ENCODE measurements at places on chromosomes 2 and 18. TPM values are rescaled to one million over a fixed set of nuclear protein-coding genes. Genes with fewer than 3 reads are reported as not detected.

GRCh38 chr2:188449561-188449960 lies 157.9 kb downstream of the GULP1 start:
- no peaks in the 10 kb centered on the region for H3K4me1 ChIP-seq
- no peak for DNase-seq
- H3K27ac ChIP-seq, result no peak overlapping the region

DNA sequence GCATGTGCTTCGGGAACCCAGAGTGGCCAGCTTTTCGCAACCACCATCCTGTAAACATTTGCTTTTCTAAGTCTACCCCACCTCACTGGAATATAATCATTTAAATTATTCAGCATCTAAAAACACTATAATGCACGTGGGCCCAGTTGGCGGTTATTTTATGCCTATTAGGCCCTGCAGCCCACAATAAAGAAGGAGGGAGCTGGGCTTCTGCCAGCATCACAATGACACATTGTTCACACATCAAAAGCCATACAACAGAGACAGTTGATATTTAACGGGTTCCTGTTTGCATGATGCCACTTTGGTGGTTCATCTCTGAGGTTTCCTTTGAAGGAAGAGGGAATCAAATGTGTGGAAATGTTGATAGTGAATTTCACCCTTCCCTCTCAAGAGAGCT lies 916.0 kb upstream of the CELF4 start:
- no peak overlapping the region for H3K4me3 ChIP-seq
- no peak for DNase-seq
- H3K36me3 ChIP-seq, result no peaks in the 10 kb centered on the region

- no peaks in the 10 kb centered on the region for H3K36me3 ChIP-seq
- H3K4me1 ChIP-seq, result no peaks in the 10 kb centered on the region
- no peak for DNase-seq
- no peaks in the 10 kb centered on the region for H3K27me3 ChIP-seq
Measured at GRCh38 chr18:316393-316792, 48.5 kb upstream of the THOC1 start.

CLK1 gene
- 46.6 TPM for total RNA-seq

SRBD1 gene
- 9.7 TPM for total RNA-seq

VIL1 gene
- total RNA-seq, result 0.18 TPM
